Activated T-helper 1 cell treated with anti-CD3 and anti-CD28 coated beads, Interleukin-2, amount 50 U/mL, for 16 hours (primary cell): ENCODE measurements at places on chromosomes 2 and 18.

DNA sequence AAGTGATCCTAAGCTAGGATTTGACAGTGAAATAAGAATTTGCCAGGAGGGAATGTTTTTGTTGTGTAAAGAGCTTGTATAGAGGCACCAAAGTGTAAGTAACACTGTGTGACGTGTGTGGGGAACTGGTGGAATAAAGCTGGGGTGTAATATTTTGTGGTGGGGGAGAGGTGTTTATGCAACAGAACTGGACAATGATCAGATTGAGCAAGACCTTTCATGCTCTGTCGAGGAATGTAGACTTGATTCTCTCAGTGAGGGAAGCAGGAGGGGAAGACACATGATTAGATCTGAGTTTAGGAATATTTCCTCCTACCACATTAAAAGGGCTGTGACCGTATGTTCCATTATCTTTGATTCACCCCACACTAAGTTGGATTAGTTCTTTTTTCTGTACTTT, 43.6 kb downstream of the EFEMP1 start:
- no peak for DNase-seq

DNA sequence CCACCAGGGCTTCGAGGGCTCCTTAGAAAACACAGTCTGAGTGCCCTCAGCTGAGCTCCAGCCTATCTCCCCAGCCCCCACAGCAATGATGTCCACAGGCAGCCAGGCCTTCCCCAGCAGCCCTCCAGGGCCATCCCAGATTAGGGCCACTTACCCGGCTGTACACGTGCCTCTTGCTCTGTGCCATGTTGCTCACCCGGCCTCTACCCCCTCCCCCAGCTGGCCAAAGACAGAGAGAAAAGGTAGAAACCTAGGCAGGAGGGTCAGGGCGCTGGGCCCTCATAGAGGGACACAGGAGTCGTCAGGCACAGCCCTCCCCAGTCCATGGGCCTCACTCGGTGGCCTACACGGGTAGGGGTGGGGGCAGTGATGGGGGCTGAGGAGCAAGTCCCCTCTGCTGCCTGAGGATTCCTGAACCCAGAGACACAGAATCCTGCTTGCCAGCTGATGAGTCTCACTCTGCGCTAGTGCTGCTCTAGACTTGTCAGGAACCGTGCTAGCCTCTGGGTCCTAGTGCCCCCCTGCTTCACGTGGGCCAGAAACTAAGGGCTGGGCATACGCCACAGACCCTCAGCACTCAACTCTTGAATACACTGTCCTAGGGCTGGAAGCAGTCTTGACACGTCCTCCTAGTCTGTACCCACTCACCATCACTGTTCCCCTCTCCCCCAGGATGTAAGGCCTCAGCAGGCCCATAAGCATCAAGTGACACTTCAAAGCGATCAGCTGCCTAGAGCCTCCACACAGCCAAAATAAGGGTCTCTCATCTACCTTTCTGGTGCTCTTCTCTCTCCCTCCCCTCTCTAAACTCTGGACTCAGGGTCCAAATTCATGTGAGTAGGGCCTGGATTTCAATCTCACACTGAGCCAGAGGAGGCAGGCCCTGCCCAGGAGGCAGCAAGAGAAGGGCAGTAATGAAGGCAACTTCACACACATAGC, at the start of gene DCTN1:
Gene DCTN1, minus strand, starts transcription at position 461 of the 939 bp plus-strand sequence. Its CDS starts 274 bp downstream, at position 187.
- DNase-seq, result no peak

- DNase-seq, result no peak
Measured at GRCh38 chr2:16333681-16334080, 332.0 kb downstream of the CYRIA start.

DNA sequence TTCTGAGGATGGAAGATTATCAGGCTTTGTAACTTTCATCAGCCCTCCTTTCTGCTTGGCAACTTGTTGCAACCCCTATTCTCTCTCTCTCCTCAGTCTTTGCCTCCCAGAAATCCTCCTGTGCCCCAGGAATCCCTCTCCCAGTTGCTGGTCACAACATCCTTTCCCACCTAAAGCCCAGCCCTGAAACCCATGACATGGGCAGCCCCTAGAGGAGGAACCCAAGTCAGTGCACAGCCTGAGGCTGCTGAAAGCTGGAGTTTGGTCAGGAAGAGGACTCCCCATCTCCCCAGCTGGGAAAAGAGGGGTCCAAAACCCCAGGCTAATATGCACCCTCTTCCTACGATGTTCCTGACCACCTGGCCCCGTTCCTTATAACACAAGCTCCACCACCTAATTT, 29.5 kb downstream of the PKDCC start:
- no peak for DNase-seq

DNA sequence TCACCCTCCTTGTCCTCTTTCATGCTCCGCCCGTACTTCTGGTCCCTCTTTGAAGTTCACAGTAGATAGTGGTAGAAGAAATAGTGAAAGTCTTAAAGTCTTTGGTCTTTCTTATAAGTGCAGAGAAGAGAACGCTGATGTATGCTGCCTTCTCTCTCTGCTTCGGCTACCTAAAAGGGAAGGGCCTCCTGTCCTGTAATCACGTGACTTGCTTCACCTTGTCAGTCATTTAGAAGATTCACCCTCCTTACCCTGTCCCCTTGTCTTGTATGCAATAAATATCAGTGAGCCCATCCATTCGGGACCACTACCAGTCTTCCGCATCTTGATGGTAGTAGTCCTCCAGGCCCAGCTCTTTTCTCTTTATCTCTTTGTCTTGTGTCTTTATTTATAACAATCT, 144.6 kb downstream of the ARL4C start:
- DNase-seq, result no peak

- DNase-seq, result no peak
Measured at GRCh38 chr2:226932443-226932842, 96.6 kb downstream of the RHBDD1 start.

DNA sequence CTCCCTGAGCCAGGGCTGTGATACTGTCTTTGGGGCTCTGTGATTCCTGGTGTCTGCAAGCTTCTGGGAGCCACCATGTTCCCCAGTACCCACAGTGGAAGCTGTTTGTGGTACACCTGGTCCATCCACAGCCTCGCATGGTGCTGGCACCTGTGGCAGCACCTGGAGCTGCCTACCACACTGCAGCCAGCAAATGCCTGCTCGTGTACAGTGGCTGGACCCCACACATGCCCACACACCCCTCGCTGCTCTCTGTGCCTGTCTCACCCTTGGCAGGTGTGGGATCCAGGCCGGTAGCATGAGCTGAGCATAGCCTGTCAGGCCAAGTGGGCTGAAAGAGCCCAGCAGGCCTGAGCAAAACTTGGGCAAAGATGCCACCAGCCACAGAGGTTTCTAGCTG, 41.8 kb upstream of the CSRNP3 start:
- no peak for DNase-seq

- DNase-seq, result no peak
Measured at GRCh38 chr2:74221604-74222299, 23.3 kb downstream of the MTHFD2 start.
